BJ (cell line): ENCODE measurements at places on chromosomes 7 and 10.

GRCh38 chr10:23421397-23421796 lies 17.5 kb upstream of the OTUD1 start:
- no peak for DNase-seq

DNA sequence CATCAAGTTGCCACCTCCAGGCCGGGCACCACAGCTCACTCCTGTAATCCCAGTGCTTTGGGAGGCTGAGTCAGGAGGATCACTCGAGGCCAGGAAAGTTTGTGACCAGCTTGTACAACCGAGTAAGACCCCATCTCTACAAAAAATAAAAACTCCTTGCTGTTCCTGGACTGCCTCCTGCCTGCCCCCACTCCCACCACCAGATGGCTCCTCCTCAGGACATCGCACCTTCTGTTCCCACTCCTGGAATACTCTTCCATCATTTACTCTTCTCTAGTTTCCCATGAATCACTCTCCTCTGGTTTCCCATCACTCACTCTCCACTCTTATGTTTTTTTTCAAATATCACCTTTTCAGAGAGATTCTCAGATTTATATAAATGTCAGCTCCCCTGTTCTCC lies 540.7 kb downstream of the CALN1 start:
- no peak for DNase-seq

GRCh38 chr10:61763778-61764177 lies 101.0 kb downstream of the CABCOCO1 start:
- no peak for DNase-seq

DNA sequence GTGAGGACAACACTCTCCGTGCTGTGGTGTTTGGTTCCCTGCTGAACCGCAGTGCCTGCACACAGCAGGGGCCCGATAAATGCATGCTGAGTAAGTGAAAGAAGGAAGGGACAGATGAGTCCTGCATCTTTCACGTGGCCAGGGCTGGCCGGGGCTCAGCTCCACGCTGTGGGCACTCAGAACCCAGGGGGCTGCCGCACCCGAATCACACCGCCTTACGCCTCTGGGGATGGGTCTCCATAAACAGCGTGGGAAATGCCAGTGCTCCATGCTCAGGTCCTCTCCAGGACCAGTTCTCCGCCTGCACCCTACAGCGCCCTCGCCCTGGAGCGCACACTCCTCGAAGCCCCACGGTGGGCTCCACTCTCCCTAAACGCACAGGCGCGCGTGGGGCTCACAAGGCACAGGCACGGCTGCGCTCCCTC lies 38.1 kb downstream of the RASGEF1A start:
- no peak for DNase-seq

GRCh38 chr10:94405406-94405805 lies 3.1 kb downstream of the TBC1D12 start:
- no peak for DNase-seq

GRCh38 chr7:82110146-82110840 lies 333.3 kb downstream of the CACNA2D1 start:
- no peak for DNase-seq

DNA sequence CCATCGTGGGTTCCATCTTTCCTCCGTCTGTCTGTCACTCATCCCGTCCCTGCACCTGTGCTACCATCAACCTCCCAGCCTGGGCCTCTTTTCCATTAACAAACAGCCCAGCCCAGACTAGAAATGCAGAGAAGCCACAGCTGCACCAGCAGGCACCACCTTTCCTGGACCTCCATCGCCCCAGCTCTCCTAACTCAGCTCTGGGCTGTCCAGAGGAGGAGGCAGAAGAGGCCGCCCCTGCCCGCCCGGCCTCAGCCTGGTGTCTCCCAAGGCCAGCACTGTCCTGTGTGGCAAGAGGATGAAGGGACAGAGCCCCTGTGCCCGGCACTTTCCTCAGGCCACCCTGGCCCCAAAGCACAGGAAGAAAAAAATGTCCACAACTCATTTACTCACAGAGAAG lies 225.6 kb downstream of the PTPRN2 start:
- no peak for DNase-seq

DNA sequence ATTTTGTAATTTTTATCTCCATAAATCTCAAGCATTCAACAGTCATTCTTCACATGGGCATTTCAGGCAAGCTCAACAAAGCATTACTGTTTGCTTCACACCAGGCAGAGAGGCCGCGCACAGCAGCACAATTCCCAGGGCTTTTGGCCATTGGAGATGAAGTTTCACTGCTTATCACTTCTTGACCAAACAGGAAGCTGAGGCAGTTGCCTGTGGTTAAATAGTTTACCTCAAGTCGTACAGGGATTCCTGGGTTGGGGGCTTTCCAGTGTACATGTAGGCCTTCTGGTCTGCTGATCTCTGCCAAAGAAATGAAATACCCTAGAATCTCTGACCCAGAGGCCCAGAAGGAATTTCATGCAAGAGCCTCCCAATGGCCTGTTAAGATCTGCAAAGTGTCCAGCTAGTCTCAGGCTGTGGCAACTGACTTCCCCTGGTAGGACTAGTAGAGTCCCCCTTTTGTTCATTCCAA lies 11.2 kb upstream of the PRDX3 start:
- DNase-seq = no peak

GRCh38 chr10:103711351-103711994 lies 143.9 kb downstream of the SH3PXD2A start:
- DNase-seq = no peak

DNA sequence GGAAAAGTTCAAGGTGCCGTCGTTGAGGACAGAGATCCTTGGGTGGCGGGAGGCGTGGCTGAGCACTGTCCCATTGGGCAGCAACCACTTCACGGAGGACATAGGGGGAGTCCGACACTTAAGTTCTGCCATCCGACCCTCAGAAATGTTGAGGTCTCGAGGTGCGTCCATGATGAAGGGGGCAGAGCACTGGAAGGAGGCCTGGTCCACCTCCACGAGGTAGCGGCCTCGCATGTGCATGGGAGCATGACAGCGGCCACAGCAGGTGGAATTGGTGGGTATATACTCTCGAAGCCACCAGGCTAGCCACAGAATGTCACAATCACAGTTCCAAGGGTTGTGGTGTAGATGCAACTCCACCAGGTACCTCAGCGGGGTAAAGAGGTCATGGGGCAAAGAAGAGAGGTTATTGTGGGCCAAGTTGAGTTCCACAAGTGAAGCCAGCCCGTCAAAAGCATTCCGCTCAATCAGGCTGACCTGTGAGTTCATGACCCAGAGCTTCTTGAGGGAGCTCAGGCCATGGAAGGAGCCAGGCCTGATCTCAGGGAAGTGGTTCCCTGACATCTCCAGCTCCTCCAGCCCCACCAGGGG lies 1.7 kb downstream of the LRRC4 start:
- no peak for DNase-seq

GRCh38 chr10:122113161-122113944 lies 124.4 kb downstream of the TACC2 start:
- DNase-seq = no peak

DNA sequence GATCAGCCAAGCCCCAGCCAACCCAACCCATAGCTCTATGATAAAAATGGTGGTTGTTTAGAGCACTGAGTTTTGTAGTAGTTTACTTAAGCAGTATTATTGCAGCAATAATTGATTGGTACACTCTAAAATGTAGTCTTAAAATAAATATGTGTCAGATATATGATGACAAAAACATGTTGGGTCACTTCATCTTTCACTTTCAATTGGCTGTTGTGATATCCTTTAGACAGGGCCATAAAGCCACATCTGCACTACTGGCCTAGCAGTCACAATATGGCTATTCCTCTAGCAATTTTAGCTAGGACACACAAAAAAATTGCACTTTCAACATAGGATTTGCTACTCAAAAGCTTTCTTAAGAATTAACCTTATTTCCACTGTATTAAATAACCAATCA lies 5.9 kb upstream of the CAV1 start:
- no peak for DNase-seq

DNA sequence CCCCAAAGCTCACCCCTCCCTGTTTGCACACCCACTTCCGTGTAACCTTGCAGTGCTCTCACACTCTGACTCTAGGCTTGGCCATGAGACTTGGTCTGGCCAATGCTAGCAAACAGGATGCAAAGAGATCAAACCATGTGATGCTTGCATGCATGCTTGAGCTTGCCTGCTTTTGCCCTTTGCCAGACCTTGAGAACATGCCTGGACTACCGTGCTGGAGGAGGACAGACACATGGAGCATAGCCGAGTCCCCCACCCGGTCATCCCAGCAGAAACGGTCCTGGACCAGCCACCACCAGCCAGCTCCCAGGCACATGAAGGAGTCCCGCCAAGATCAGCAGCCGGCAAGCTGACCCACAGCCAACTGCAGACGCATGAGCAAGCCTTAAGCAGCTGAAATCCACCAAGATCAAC lies 23.4 kb downstream of the PYROXD2 start:
- no peak for DNase-seq

DNA sequence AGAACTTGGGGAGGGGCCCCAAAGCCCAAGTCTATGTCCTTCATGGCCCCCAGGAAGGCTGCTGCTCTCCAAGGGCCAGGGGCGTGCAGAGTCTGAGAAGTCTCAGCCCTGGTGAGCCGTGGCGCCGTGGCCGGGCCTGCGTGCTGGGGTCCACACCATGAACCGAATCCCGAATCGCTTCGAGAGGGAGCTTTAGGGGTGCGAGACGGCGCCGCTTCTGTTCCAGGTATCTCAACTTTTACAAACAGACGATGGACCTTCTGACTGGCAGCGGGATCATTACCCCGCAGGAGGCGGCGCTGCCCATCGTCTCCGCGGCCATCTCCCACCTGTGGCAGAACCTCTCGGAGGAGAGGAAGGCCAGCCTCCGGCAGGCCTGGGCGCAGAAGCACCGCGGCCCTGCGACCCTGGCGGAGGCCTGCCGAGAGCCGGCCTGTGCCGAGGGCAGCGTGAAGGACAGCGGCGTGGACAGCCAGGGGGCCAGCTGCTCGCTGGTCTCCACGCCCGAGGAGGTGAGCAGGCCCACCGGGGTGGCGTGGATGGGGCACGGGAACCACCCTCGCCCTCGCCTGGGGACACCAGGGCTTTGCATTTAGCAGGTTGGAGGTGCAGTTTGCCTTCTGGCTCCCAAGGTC lies 12.7 kb downstream of the STRA8 start:
- DNase-seq = no peak

GRCh38 chr10:111338805-111339204 lies 262.0 kb downstream of the ADRA2A start:
- DNase-seq = no peak

DNA sequence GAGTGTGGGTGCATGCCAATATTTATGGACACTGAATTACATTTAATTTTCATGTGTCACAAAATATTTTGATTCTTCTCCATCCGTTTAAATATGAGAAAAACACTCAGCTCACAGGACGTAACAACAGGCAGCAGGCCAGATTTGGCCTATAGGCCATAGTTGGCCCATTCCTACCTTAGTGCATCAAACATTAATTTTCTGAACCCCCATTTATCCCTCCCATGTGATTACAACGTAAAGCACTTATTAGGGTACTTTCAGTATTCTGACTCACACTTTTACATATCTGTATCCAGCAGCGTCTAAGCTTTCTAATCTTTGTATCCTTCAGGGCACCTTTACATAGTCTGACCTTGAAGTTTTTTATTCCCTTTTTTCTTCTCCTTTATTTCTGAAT lies 4.0 kb downstream of the IDI1 start:
- DNase-seq = no peak

GRCh38 chr10:61438141-61438988 lies 14.8 kb downstream of the TMEM26 start:
- DNase-seq = peak; percentile 31

GRCh38 chr10:68901105-68901927 lies at the start of gene DDX50:
TSS of gene DDX50 (plus strand) at chr10:68901315. CDS start at chr10:68901385, 70 bp downstream.
- DNase-seq = peak; percentile 98

DNA sequence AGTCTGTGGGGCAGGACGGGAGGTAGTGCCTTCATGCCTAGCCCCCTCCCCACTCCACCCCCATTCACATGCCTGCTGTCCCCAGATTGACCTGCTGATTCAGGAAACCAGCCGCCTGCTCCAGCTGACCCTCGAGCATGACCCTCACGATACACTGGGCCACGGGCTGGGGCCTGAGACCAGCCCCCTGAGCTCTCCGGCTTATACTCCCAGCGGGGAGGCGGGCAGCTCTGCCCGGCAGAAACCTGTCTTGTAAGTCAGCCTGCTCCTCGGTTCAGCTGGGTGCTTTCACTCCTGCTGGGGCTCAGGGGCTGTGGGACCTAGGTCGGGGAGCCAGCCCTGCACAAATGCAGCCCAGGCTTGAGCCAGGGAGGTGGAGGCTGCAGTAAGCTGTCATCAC lies 22.4 kb downstream of the LIMK1 start:
- DNase-seq = no peak

DNA sequence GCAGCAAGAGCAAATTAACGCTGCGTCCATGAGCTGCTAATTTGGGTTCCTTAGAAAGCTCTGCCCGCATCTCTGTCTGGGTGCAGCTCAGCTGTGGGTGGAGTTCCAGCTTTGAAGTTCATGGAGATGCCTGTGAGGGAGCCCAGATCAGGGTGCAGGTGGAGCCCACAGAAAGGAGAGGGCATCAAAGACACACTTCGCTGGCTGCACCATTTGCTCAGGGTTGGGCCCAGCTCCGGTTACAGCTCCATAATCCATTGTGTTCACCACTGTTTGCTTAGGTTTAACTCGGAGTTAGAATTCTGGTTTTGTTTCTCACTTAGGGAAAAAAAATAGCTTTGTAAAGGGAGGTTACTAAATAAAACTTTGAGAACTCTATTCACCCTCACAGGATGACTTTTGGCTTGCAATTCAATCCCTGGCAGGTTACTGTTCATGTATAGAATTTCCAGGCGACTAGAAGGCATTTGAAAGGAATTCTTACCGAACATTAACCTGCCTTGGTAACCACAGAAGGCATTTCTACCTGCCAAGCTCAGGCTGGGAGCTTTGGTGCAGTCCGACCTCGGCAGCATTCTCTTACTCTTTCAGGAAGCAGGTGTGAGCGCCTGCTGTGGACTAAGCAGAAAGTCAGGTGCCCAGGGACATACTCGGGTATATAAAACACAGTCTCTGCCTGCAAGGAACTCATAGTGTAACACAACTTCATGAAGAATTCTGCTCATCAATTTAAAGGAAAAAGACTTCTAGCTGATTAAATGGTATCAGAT lies 179.5 kb upstream of the RNF32 start:
- DNase-seq = no peak

GRCh38 chr7:24733414-24734060 lies 23.7 kb downstream of the GSDME start:
- DNase-seq = no peak

GRCh38 chr10:71465551-71466252 lies 69.0 kb downstream of the CDH23 start:
- no peak for DNase-seq

DNA sequence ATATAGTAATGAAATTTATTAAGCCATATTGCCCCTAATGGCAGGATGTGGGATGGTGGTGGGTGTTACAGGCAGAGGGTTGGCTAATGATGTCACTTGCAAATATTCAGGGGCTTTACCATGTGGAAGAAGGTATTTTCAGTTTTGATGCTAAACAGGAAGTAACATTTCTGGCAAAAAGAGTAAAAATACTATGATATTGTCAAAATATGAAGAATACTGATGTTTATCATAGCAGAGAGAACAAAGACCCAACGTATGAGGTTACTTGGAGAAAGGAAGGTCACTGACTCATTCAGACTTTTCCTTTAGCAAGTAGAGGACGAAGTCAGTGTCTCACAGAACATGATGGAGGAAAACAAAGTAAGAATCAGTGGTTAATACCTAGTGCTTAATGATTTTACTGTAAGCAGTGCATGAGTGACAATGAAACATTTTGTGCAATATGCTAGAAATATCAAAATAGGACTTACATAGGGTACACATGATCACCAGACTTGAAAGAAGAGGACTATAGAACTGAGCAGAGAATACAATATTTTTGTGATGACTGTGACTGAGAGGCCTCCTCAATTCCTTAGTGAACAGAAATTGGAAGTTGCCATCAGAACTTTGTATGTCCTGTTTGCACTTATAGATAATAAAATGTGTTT lies 89.7 kb upstream of the STEAP4 start:
- no peak for DNase-seq
